Ovary (tissue), 10 donors: ENCODE measurements at places on chromosomes 5 and 9. TPM values are rescaled to one million over a fixed set of nuclear protein-coding genes. Genes with fewer than 3 reads are reported as not detected.

- no peaks in the 10 kb centered on the region for H3K27me3 ChIP-seq
- no peak overlapping the region for H3K27ac ChIP-seq
- H3K4me3 ChIP-seq: no peak overlapping the region
- no peaks in the 10 kb centered on the region for H3K36me3 ChIP-seq
- no peak for DNase-seq
These were observed 144.4 kb upstream of the TBCA start for GRCh38 chr5:77920359-77921058.

- no peaks in the 10 kb centered on the region for H3K4me1 ChIP-seq
- H3K27me3 ChIP-seq: no peaks in the 10 kb centered on the region
- no peaks in the 10 kb centered on the region for H3K36me3 ChIP-seq
These were observed 126.0 kb upstream of the GPR151 start for GRCh38 chr5:146641941-146642340.

GRCh38 chr9:69946800-69947437 is 96.7 kb upstream of the MAMDC2 start:
- no peaks in the 10 kb centered on the region for H3K36me3 ChIP-seq
- H3K27ac ChIP-seq: no peak overlapping the region
- H3K4me1 ChIP-seq: no peaks in the 10 kb centered on the region

- H3K27ac ChIP-seq: no peak overlapping the region
- H3K4me1 ChIP-seq: no peaks in the 10 kb centered on the region
- H3K27me3 ChIP-seq: no peaks in the 10 kb centered on the region
- H3K4me3 ChIP-seq: no peak overlapping the region
These were observed 76.5 kb upstream of the SARDH start for GRCh38 chr9:133814586-133815208.

The GTF2H2 gene
- 20.8 TPM for total RNA-seq

DNA sequence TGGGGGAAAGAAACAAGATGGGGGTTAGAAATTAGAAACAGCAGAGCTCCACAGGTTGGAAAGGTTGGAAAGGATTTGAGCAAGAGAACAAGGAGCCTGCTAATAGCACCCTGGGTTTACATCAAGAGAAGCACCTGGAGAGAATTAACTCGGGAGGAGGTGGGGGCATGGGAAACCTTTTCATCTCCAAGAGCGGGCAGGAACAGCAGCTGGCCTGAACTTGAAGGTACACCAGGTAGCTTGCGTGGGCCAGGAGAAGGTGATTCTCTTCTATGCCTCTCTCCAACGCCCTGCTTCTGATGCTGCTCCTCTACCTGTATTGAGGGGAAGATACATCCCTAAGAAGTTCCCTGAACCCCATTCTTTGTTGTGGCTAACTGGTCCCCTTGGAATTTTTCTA is 37.1 kb upstream of the GLRX start:
- no peaks in the 10 kb centered on the region for H3K36me3 ChIP-seq
- peaks cover 13% of the 10 kb centered on the region for H3K4me1 ChIP-seq
- DNase-seq: no peak
- no peaks in the 10 kb centered on the region for H3K27me3 ChIP-seq

- no peaks in the 10 kb centered on the region for H3K27me3 ChIP-seq
- no peaks in the 10 kb centered on the region for H3K4me1 ChIP-seq
- H3K27ac ChIP-seq: no peak overlapping the region
- DNase-seq: no peak
These were observed 112.2 kb upstream of the ZNF608 start for GRCh38 chr5:124858612-124859011.

GRCh38 chr9:35423499-35423898 is 66.4 kb upstream of the RUSC2 start:
- no peaks in the 10 kb centered on the region for H3K4me1 ChIP-seq
- DNase-seq: no peak
- no peak overlapping the region for H3K27ac ChIP-seq

The NDST1 gene
- total RNA-seq: 106 TPM

DNA sequence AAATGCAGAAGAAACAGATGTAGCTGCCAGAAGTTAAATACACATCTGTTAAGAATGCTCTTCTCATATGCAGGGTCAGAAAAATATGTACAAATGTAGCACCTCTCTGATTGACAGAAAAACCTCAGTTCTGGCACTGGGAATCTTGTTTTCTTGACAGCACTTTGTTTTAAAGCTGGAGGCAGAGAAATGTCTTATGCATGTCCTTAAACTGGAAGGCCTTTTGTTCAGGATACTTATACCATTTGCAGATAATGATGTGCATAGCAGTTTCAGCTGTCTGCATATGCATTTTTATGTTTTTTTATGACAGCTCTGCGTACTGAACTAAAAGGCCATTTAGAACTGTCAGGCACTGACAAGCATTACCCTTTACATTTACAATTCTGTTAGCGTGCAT is 567.9 kb downstream of the EBF1 start:
- H3K36me3 ChIP-seq: no peaks in the 10 kb centered on the region
- no peak overlapping the region for H3K4me3 ChIP-seq
- H3K27me3 ChIP-seq: no peaks in the 10 kb centered on the region

The FCN2 gene
- not detected for total RNA-seq

- H3K4me3 ChIP-seq: no peak overlapping the region
- no peaks in the 10 kb centered on the region for H3K27me3 ChIP-seq
- H3K27ac ChIP-seq: no peak overlapping the region
- H3K4me1 ChIP-seq: no peaks in the 10 kb centered on the region
These were observed 34.1 kb downstream of the ELOVL7 start for GRCh38 chr5:60809891-60810425.

GRCh38 chr5:171984748-171985419 is 21.6 kb downstream of the FBXW11 start:
- H3K4me3 ChIP-seq: no peak overlapping the region
- H3K27me3 ChIP-seq: no peaks in the 10 kb centered on the region
- no peak overlapping the region for H3K27ac ChIP-seq
- H3K36me3 ChIP-seq: no peaks in the 10 kb centered on the region
- H3K4me1 ChIP-seq: peaks cover 7% of the 10 kb centered on the region

DNA sequence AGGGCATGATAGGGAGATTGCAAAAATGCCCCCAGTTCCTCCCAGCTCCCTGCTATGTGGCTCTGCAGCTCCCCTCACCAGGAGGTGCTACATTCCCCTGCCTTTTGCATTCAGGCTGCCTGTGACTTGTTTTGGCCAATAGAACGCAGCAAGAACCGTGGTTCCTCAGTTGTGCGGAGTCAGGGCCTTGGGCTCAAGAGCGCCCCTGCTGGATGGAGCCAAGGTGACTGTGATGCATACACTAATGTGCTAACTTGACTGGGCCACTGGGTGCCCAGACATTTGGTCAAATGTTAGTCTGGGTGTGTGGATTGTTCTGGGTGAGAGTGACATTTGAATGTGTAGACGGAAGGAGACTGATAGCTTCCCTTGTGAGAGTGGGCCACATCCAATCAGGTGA is 123.3 kb upstream of the MVB12B start:
- DNase-seq: no peak
- H3K4me1 ChIP-seq: no peaks in the 10 kb centered on the region
- no peaks in the 10 kb centered on the region for H3K27me3 ChIP-seq
- no peak overlapping the region for H3K27ac ChIP-seq

DNA sequence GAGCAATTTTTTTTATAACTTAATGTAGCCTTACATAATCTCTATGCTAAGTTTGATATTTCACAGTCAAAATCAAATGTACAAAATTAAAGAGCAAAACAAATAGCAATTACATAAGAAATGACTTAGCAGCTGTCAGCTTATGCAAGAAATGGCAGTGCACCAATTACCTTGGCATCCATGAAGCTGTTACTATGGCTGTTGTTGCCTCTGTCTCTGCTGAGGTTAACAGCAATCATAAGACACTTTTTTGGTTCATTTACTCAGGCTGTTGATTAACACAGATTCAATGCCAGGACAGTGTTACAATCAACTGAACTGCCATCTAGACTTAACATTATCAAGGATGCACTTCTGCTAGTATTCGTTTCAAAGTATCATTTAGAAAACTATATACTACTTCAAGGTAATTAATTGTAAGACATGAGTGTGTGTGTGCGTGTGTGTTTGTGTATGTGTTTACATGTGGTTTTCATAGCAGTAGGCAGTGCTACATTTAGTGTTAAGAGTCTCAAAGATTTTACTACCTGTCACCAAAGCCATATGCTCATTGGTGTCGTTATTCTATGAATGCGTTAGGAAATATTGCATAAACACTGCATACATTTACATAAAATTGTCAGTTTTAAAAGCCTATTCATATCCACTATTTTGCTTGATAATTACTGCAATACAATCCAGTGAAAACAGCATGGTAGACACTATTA is 1084.2 kb upstream of the COX7C start:
- no peaks in the 10 kb centered on the region for H3K4me1 ChIP-seq
- H3K27me3 ChIP-seq: no peaks in the 10 kb centered on the region
- H3K27ac ChIP-seq: no peak overlapping the region
- DNase-seq: no peak
- no peak overlapping the region for H3K4me3 ChIP-seq

DNA sequence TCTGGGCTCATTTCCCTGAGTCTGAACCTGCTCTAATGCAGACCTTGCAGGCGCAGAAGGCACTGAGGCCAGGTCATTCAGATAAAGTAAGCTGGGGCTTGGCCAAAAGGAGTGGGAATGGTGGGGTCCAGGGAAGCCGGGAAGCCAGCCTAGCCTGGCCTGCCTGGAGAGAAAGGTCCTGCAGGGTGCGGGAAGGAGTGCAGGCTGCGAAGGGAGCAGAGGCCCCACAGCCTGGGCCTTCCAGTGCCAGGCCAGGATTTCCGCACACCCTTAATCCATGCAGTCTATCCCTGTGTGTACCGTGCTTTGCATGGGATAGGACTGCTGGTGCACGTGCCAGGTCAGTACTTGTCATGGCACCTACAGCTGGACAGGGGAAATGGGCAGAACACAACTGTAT is 3.6 kb upstream of the STING1 start:
- peaks cover 11% of the 10 kb centered on the region for H3K4me1 ChIP-seq
- H3K27ac ChIP-seq: no peak overlapping the region

The CFAP77 gene
- total RNA-seq: 0.94 TPM

- no peak overlapping the region for H3K27ac ChIP-seq
- H3K36me3 ChIP-seq: no peaks in the 10 kb centered on the region
- DNase-seq: no peak
- no peaks in the 10 kb centered on the region for H3K4me1 ChIP-seq
- no peak overlapping the region for H3K4me3 ChIP-seq
- H3K27me3 ChIP-seq: no peaks in the 10 kb centered on the region
These were observed 193.1 kb upstream of the PTGER4 start for GRCh38 chr5:40486437-40487275.

- H3K4me3 ChIP-seq: no peak overlapping the region
- no peak overlapping the region for H3K27ac ChIP-seq
- no peak for DNase-seq
- no peaks in the 10 kb centered on the region for H3K27me3 ChIP-seq
- H3K4me1 ChIP-seq: peaks cover 1% of the 10 kb centered on the region
These were observed 2.6 kb upstream of the ENC1 start for GRCh38 chr5:74643111-74643562.
